Nephron progenitor cell (in vitro differentiated cells): ENCODE measurements at places on chromosomes 7 and 10.

- no peak overlapping the region for H3K27ac ChIP-seq
- H3K36me3 ChIP-seq = peaks cover 27% of the 10 kb centered on the region
- no peaks in the 10 kb centered on the region for H3K27me3 ChIP-seq
- H3K4me1 ChIP-seq = no peaks in the 10 kb centered on the region
Observed at GRCh38 chr10:27225011-27225590, 15.5 kb downstream of the ACBD5 start.

GRCh38 chr10:3666525-3667302 lies 118.3 kb downstream of the KLF6 start:
- peaks cover 15% of the 10 kb centered on the region for H3K27me3 ChIP-seq
- no peak overlapping the region for H3K4me3 ChIP-seq
- peaks cover 47% of the 10 kb centered on the region for H3K4me1 ChIP-seq
- DNase-seq = no peak
- no peak overlapping the region for H3K27ac ChIP-seq

GRCh38 chr7:39259391-39260003 lies 281.8 kb downstream of the POU6F2 start:
- no peaks in the 10 kb centered on the region for H3K27me3 ChIP-seq
- DNase-seq = no peak
- H3K36me3 ChIP-seq = no peaks in the 10 kb centered on the region
- no peak overlapping the region for H3K4me3 ChIP-seq

- DNase-seq = no peak
- no peak overlapping the region for H3K4me3 ChIP-seq
- H3K27ac ChIP-seq = no peak overlapping the region
- no peaks in the 10 kb centered on the region for H3K27me3 ChIP-seq
- no peaks in the 10 kb centered on the region for H3K4me1 ChIP-seq
- no peaks in the 10 kb centered on the region for H3K36me3 ChIP-seq
Observed at GRCh38 chr7:118642396-118642795, 417.9 kb downstream of the ANKRD7 start.
